Stimulated activated CD4-positive, alpha-beta T cell treated with anti-CD3 and anti-CD28 coated beads, Interleukin-4, amount 100 ng/mL, for 24 hours (primary cell): ENCODE measurements at places on chromosomes 16 and 17.
A peak's percentile ranks its signal among the peaks of the same experiment; 100 is the strongest.

DNA sequence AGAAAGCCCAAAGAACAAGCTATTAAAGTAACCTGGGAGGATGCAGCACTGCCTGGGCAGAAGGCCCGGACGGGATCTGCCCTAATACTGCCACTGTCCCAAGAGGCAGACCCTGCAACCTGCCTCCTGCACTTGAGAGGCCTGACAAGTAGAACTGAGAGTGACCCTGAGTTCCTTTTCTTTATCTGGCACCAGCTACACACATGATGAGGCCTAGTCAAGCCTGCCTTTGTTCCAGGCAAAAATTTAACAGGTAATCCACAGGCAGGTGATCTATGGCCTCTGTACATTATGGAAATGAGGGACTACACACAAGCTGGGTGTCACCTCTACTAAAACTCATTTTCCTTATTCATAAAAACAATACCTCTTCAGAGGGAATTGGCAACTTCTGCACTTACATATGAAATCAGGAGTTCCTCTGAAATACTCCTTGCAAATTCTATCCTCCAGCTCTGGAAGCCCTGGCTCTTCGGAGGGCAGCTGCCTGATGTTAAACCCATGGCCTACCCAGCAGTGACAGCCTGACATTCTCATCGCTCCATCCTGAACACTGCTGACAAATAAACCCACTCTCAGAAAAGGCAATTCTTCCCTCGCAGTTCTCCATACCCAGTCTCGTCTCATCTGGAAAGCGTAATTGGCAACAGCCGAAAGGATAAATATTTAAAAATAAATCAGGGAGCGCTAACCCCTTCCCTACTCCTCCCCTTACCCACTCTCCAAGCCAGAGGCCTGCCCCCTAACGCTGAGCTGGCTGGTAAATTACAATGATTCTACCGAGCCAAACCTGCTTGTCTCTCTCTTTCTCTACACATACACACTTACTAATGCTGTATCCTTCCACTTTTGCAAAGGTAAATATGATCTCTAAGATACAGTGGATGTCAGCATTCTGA is 2.5 kb upstream of the ZFHX3 start:
- DNase-seq, result no peak

DNA sequence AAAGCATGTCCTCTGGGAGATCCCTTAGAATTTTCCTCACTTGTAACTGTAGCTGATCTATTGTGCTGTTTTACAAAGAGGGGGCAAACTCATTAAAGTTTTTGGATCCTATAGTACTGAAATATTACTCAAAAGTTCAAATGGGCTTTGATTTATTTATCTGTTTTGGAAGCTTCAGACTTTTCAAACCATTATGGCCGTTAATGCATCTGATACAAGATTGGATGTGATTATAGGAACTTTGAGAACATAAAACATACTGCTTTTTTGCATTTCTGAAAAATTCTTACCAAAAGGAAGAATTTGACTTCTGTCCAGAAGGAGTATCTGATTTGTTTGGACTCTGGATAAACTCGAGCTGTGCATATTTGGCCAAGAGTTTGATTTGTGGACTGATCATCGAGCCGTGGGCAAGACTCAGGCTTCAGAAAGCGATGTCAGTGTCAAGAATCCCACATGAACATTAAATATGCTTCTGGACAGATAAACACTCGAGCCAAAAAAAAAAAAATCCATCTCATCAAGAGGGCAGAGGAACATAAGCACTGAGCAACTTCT is 8.2 kb upstream of the MARCHF10 start:
- no peak for DNase-seq

GRCh38 chr16:67406111-67406971 is 9.9 kb downstream of the ZDHHC1 start:
- no peak for DNase-seq

- DNase-seq, result no peak
Observed at GRCh38 chr16:11674001-11674817, 6.0 kb downstream of the SNN start.

GRCh38 chr17:48162946-48163506 is 55.5 kb downstream of the SNX11 start:
- no peak for DNase-seq

- no peak for DNase-seq
Observed at GRCh38 chr17:5297245-5297644, 15.2 kb downstream of the RABEP1 start.

DNA sequence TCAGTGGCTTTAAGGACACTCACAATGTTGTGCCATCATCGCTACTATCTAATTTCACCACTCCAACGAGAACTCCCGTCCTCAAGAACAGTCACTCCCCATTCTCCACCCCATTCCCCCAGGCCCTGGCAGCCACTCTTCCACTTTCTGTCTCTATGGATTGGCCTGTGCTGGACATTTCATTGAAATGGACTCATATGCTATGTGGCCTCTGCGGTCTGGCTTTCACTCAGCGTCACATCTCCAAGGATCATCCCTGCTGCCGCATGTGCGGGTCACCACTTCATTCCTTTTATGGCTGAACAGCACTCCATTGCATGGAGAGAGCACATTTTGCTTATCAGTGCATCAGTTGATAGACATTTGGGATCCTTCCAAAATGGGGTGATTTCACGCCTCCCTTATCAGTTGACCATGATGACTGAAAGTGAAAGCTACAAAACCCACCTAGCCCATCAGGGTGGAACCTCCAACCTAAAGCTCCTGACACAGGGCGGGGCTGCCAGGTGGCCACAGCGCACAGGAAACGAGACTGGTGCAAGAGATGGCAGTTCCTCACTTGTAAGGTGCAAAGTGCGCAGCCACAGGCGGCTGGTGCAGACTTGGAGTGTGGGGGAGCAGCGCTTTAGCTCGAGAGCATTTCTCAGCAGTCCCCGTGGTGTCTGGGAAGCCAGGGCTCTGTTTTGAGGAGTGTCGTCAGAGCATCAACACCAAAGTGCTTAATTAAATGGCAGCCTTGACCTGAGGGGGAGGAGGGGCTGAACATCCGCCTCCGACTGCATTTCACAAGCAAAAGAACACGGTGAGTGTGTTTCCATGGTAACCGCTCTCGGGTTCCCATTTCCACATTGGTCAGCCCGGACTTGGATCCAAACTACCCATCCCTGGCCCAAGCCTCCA is 23.8 kb downstream of the COTL1 start:
- DNase-seq, result peak; percentile 59

- no peak for DNase-seq
Observed at GRCh38 chr16:53704445-53704813, 473 bp downstream of the FTO start.

DNA sequence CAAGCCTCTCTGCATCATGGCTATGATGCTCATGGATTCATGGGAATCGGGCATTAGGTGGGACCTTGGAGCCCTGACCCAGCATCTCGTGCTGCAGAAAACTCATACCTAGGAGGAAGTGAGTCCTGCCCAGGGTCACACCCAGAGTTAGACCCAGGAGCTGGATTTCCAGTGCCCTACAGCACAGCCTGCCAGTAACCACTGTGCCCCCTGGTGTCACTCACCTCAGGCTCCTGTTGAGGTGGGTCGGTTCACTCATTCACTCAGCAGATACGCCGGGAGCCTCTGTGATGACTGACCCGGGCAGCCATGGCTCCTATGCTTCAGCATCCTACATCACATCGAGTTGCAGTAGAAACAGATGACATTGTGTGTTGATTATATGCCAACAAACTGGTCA is 143.4 kb downstream of the MSI2 start:
- DNase-seq, result no peak
